CD4-positive, alpha-beta T cell treated with Interferon gamma for 1 hour (primary cell): ENCODE measurements at places on chromosomes 12 and 14.

DNA sequence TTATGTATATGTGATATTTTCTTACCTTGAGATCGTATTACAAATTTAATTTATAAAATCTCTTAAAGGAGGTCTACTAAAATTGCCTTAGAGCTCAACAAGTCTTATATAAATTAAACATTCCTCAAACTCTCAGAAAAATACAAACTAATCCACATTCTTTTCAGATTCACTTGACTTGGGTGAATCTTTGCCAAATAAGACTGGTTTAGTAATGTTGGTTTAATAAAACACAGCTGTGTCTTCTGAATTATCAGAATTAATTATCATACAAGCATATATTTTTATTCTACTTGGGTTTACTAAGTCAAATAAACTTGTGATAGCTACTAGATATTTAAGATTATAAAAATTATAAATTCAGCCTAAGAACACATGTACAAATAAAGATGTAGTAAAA lies 13.3 kb downstream of the GLIPR1L2 start:
- DNase-seq = no peak

- no peak for DNase-seq
Observed at GRCh38 chr14:103904493-103905107, 23.7 kb upstream of the TDRD9 start.

GRCh38 chr14:55160989-55161388 lies 30.4 kb downstream of the DLGAP5 start:
- no peak for DNase-seq

DNA sequence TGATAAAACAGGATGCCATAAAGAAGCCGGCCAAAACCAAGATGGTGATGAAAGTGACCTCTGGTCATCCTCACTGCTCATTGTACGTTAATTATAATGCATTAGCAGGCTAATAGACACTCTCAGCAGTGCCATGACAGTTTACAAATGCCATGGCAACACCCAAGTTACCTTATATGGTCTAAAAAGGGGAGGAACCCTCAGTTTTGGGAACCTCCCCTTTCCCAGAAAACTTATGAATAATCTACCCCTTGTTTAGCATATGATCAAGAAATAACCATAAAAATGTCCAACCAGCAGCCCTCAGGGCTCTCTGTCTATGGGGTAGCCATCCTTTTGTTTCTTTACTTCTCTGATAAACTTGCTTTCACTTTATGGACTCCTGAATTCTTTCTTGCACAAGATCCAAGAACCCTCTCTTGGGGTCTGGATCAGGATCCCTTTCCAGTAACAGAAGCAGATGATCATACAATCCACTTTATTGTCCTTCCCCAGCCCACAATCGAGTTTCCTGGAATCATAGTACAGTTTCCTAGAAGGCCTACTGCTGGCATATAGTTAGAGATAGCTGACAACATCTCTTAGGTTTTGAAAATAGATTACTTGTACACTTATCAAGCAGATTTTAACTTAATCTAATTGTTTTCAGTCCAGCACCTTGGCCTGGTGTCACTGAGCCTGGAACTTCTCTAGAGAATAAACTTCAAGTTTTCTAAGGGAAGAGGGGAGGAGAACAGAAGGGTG lies 266.7 kb upstream of the HMGA2 start:
- DNase-seq = no peak

- no peak for DNase-seq
Observed at GRCh38 chr12:1760566-1761382, 59.6 kb upstream of the LRTM2 start.

- no peak for DNase-seq
Observed at GRCh38 chr12:58529114-58529665, 391.1 kb downstream of the LRIG3 start.

GRCh38 chr12:108777156-108777555 lies 45.8 kb upstream of the CORO1C start:
- DNase-seq = no peak

DNA sequence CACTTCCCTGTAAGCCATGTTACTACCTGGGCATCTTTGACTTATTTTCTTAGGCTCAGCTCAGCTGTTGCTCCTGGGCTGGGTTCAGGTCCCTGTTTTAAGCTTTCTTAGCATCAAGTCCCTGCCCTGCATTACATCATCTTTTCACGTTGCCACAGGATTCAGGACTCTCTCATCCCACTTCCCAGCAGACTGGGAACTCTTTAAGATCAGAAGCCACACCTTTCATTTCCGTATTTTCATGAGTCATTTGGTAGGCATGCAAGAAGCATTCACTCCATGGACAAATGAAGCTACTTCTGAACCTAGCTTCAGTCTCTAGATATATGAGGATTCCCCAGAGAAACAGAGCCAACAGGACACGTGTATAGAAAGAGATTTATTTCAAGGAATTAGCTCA lies 726.8 kb downstream of the VRK1 start:
- no peak for DNase-seq

DNA sequence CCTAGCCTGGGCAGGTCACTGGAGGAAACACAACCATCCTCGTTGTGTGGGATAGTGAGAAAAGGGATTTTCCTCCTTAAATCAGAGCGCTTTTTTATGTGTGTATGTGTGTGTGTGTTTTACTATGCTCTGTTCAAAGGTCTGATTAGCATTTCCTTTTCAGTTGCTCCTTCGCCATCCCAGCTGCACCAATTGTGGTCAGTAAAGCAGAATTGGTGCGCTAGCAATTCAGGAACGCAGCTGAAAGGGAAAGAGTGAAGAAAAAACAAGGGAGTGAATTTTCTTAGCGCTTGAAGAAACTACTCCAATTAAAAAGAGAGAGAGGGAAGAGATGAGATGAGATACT lies 173.3 kb upstream of the PARP11 start:
- no peak for DNase-seq

GRCh38 chr12:31931796-31932715 lies 27.2 kb upstream of the RESF1 start:
- DNase-seq = no peak

DNA sequence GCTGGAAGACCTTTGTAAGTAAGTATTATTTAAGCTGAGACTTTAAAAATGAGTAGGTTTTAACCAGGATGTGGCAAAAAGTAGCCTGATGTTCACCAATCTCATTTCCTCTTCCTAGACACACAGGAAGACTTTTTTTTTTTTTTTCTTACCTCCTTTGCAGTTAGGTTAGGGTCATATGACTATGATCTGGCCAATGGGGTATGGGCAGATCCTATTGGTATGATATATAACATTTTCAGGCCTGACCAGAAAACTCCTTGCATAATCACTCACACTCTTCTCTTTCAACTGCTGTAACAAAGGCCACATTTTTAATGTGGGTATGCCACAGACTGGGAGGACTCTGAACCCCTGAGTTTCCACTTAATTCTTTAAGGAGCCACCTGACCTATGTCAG lies 2.7 kb upstream of the RPS6KA5 start:
- DNase-seq = peak; percentile 22

- DNase-seq = no peak
Observed at GRCh38 chr12:112916270-112916669, 9.5 kb downstream of the OAS1 start.

DNA sequence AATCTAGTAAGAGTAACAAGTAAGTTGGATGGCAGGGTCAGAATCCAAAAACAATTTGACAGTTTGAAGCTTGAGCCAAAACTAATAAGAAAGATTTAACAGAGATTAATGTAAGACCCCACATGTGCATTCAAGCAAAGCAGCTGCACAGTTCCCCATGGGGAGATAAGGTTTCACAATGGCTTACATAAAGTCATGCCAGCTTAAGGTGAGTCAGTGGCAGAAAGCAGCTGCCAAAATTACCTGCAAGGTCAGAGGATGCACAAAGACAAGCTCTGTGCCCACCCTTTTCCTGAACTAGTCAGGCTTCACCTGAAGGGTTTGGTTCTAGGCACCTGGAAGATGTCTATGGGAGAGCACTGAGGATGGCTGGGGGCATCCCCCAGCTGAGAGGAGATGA lies 36.6 kb upstream of the KRT77 start:
- no peak for DNase-seq

DNA sequence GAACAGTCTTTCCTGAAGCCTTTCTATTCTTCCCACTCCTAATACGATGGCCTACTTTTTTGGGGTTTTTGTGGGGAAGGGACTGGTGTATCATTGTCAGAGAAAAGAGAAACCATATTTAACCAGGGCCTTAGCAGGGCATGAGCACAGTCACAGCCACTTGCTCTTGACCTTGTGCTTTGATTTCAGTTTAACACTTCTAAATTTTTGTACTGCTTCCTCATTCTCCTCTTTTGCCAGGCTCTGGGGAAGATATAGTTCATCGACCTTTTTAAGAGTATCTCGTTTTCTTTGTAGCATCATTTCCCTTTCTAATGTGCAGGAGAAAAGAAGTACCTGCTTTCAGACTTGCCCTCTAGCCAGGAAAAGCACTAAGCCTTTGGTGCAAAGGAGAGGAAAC lies 2.2 kb downstream of the ZBTB1 start:
- no peak for DNase-seq

DNA sequence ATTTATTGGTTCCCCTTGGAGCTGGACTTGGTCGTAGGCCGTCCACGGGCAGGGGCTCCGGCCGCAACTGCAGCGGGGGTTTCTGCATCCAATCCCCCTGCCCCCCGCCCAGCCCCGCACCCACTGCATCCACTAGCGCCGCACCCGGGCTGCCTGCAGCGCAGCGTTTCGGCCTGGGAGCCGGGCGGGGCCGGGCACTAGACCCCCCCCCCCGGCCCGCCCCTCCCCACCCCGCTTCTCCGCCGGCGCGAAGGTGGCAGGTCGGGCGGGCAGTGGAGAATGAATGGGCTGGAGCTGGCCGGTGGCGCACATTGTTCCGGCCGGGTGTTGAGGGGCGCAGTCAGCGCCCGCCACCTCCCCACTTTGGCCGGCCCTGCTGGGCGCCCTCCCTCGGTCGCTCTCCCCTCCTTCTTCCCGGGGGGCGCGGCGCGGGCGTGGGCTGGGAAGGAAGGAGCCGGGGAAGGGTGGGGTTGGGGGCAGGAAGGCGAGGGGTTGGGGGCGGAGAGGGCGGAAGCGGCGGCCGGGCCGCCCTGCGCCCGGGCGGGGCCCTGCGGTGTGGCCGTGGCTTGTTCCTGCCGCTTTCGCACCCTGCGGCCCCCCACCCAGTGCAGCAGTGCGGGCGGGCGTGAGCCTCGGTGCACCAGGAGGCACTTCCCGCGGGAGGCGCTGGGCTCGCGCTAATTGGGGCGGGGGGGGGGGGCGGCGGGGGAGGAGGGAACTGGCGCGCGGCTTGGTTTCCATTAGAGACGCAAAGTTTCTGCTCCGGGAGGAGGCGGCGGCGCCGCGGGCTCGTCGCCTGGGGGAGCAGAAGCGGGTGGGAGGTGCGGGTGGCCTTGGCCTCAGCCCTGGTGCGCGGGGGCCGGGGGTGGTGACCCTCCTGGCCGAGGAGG lies 841 bp downstream of the CALM1 start:
- DNase-seq = peak; percentile 69

- no peak for DNase-seq
Observed at GRCh38 chr12:24820872-24821271, 128.0 kb downstream of the BCAT1 start.

GRCh38 chr14:104138718-104139459 lies 502 bp downstream of the KIF26A start:
- DNase-seq = no peak

DNA sequence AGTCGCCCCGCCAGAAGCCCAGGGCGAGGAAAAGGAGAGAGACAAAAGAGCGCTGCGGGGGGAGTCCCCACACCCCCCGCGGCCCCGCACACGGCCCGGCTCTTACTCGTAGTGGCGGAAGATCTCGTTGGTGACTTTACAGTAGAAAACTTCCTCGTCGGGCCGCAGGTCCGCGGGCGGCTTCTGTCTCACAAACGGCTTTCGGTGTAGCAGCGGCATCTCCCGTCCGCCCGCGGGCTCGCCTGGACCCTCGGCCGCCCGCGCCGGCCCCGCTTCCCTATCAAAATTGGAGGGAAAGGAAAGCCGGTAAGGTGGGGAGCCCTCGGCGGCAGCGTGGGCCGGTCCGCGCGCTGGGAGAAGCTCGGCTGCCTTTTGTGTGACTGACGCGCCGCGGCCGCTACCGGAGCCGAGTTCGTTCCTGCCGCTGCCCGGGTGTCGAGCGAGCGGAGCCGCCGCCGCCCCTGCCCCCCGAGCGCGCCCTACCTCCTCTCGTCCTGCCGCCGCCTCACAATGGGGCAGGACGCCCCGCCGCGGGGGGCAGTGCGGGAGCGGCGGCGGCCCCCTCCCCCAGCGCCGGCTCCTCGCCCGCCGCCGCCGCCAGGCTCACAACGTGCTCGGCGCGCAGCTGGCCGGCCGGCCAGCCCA lies 652 bp downstream of the BAZ1A start:
- peak; percentile 35 for DNase-seq

DNA sequence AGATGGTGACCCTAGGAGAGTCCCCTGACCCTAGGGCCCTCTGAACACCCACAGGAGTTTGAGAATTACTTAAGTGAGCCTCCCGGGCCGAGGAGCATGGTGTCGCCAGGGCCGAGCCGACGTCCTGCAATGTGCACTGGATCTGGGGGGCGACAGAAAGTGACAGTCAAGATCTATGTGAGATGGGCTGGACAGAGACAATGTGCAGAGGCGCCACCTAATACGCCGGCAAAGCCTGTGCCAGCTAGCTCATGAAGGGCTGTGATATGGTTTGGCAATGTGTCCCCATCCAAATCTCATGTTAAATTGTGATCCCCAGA lies 11.6 kb downstream of the MMAB start:
- DNase-seq = no peak

DNA sequence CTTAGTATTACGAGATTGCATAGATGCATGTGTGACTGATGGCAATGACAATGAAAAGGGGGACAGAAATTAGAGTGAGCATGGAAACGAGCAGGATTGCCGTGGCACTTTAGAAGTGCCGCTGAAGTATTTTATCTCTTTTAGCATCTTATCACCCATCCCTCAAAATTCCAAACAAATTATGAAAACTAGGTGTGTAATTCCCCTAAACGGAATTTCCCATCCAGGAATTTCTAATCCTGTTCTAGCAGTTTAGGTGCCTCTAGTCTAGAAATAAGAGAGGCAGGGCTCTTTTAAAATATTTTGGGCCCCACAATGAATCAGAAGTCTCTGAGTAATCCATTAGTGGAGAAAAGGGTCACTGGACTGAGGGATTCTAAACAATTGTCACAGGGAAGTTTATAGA lies 947 bp downstream of the TMEM52B start:
- DNase-seq = no peak

- no peak for DNase-seq
Observed at GRCh38 chr12:93980711-93981110, 167.7 kb upstream of the PLXNC1 start.
